ENCODE measurements at places on chromosomes 12 and 14.
A peak's percentile ranks its signal among the peaks of the same experiment; 100 is the strongest.

GRCh38 chr12:122117979-122118378 is 39.4 kb downstream of the MLXIP start:
- DNase-seq = no peak

DNA sequence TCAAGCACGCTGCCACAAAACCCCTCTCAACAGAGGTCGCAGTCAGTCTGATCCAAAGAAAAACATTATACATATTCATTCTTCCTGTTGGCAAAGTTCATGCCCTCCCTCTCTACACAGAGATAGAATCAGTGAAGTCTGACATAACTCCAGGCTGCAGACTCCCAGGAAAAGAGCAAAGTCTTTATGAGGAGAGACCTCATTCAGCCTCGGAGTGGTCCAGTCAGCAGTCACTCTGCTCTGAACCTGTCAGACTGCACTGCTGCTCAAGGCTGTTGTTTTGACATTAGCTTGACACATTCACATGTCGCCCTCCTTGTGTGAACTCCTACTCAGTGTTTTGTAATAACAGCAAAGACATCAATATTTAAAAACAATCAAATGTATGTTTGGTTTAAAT is 241.2 kb upstream of the G2E3 start:
- DNase-seq = no peak

DNA sequence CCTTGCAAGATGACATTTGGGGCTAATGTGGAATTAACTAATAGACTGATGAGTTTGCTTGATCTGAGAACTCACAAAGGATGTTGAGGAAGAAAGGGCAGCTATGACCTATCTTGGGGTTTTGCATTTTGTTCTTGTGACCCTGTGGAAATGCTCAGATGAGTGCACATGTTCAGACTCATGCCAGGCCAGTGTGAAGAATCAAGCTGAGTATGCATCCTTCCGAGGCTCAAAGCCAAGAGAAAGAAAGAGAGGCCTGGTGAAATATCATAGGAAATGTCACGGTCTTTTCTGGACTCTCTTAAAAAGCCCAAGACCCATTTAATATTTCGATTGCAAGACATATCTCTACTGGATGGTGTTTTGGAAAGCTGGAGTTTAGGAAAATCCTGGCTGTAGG is 96.3 kb downstream of the CACNA1C start:
- no peak for DNase-seq

GRCh38 chr12:13367973-13368372 is 171.4 kb downstream of the EMP1 start:
- DNase-seq = no peak

GRCh38 chr12:123951467-123951866 is 21.2 kb downstream of the CCDC92 start:
- DNase-seq = no peak

GRCh38 chr14:73142216-73142615 is 5.9 kb downstream of the PSEN1 start:
- no peak for DNase-seq

- DNase-seq = peak; percentile 23
Observed at GRCh38 chr12:68667291-68667690, 19.5 kb upstream of the NUP107 start.

GRCh38 chr12:116378002-116378401 is 100.5 kb upstream of the MED13L start:
- DNase-seq = no peak

Measured in NB4 (cell line).